ENCODE measurements at places on chromosomes 7 and 10.

GRCh38 chr7:73342645-73343044, 14.7 kb downstream of the FKBP6 start:
- DNase-seq = peak; percentile 60

DNA sequence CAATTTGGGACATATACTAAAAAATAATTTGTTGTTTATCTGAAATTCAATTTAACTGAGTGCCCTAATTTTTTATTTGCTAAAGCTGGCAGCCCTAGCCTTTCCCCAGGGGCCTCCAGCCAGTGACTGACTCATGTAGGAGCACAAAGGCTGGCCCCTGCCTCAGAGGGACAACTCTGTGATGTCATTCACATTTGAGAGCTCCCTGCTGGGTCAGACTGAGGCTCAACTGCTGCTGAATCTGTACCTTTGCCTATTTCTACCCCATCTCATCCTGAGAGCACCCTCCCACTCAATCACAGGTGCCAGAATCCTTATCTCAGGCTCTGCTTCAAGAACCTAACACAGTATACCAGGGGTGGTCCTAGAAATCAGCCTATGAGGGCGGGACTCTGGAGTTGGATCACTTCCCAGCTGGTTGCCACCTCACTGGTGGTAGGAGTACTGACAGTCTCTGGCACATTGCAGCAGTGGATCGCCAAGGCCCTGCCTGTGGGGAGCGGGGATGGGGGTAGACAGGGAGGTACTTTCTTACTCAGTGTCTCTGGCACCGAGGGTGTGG, 11.6 kb downstream of the GCK start:
- DNase-seq = peak; percentile 84

DNA sequence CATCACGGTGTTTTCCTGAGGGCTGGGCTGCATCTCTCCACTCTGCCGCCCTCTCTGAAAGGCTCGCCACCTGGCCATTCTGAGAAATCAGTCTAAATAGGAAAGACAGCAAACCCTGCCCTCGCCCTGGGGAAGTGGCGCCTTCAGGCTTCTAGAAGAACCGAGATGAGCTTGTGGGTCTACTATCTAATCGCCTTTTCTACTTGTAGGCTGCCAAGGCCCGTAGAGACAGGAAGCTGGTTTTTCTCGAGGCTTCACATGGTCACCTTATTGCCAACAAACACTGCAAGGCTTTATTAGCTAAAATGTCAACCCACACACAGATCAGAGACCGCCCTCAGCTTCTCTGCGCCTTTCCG, 21.4 kb downstream of the LAT2 start:
- no peak for DNase-seq

DNA sequence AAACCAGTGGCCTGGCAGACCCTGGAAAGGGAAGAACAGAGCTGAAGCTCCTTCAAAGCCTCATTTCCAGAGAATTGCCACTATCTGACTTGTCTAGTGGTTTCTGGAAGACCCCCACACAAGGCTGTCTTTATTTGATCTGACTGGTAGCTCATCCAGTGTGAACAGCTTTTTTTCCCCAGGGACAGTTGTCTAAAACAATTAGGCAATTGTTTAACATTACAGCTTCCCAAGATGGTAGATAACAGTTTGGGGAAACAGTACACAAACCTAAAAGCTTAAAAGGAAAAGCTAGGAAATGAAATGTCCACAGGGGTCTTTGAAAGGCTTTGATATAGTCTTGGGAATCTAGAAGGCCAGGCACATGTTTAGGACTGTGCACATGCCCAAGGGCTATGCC, 203.4 kb upstream of the CTBP2 start:
- DNase-seq = no peak

- DNase-seq = no peak
These were observed 80.8 kb downstream of the PHYHIPL start for GRCh38 chr10:59257224-59257623.

- peak; percentile 65 for DNase-seq
These were observed 687 bp downstream of the EPDR1 start for GRCh38 chr7:37920849-37921805.

- DNase-seq = peak; percentile 63
These were observed 132.3 kb upstream of the BMPER start for GRCh38 chr7:33773053-33773452.

GRCh38 chr10:53239873-53240272, 467.3 kb upstream of the MBL2 start:
- no peak for DNase-seq

- DNase-seq = peak; percentile 91
These were observed 3.9 kb upstream of the IQUB start for GRCh38 chr7:123538189-123538714.

GRCh38 chr7:107641676-107642075, 19.0 kb upstream of the SLC26A4 start:
- DNase-seq = no peak

DNA sequence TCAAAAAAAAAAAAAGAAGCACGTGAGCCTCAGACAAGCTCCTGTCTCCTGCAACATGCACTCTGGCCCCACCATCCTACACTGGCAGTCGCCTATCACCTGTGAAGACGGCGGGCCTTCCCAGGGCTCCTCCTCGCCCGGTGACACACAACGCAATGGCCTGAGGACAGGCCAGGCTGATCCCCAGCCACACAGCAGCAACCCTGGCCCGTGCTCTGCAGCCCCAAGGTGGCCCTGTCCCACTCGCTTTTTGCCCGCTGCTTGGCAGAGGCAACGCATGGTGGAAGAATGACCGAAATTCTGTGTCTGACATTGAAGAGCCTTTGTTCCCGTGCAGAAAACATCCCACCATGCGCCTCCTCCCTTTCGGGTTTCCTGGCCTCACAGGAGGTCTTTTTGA, 8.1 kb downstream of the RADIL start:
- no peak for DNase-seq

DNA sequence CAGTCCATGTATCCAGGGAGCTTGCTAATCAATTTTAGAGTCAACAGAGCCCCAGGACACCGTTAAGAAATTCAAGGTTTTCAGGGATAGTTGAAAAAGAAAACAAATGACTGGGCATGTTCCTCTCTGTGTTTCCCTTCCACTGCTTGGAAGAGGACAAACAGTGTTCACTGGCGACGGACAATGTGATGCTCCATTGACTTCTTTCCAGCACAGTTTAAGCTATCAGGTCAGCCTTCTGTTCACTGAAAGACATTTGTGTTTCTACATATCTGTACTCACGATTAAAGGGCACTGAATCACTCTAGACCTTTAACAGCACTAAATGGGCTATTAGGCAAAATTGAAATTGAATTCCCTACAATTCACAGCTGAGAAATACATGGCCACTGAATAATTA, 123.6 kb downstream of the RNLS start:
- no peak for DNase-seq

DNA sequence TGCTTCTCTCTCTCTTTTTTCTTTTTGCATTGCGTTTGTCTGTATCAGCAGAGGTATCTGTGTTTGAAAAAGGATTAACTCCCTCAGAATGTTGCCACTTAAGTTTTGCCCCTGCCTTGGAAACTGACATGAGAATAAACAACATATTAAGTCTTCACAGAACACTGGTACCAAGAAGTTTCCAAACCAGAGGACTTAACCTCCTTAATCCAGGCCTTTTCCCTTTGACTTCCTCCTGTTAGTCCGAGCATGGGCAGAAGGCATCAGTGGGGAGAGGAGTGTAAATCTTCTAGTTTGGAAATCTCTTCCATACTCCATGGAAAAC, 681.4 kb downstream of the LRMDA start:
- DNase-seq = no peak

DNA sequence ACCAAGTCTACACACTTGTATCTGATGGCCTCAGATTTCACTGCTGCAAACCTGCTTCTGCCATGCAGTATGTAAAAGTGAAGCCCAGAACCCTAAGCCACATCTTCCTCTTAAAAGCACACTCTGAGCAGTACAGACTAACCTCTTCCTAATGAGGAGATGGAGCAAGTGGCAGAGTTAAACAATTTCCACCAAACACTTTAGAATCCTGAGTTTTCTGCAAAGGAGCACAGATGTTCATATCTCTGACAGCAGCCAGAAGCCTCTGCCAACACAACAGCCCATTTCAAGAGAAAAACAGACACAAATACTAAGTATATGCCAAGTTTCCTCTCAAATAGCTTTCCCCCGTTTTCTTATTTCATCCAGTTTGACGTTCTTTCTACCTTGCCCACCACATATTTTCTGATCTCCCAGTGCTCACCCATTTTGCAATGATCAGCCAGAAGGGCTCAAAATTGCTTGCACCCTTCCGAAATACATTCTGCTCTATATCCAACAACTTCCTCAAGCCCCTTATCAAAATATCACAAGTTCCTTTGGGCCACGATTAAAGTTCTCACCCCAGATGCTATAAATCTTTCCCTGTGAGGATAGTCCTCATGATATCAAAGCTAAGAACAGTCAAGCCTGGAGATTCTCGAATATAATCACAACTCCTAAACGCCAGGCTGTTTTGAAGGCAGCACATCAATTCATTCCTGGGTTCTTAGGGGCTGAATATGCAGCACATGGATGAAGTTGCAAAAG, 27.5 kb downstream of the ELMO1 start:
- DNase-seq = no peak

DNA sequence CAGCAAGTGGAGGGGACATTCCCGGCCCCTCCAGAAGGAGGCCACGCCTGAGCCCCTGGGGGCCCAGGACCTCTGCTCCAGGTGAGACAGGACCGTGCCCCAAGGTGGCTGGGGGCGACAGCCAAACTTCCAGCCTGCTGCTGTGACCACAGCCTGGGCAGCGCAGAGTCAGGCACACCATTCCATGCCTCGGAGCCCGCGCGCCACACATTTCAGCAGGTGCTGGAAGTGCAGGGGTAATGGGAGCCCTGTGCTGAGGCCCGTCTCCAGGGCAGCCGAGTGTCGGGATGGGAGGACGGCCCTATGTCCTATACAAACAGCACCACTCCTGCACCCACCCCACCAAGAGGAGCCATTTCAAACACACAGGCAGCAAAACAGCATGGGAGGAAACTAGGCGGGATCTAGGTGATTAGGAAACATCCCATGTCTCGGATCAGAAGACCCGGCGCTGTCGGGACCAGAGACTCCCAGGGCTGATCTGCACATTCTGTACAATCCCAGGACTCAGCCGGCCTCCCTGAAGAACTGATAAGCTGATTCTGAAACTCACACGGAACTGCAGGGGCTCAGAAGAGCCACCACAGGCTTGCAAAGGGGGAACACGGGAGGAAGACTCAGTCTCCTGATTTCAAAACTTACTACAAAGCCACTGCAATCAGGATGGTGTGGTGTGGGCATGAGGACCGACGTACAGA, 272.3 kb downstream of the ELFN1 start:
- no peak for DNase-seq

- no peak for DNase-seq
These were observed 8.0 kb upstream of the CALU start for GRCh38 chr7:128731184-128731583.

DNA sequence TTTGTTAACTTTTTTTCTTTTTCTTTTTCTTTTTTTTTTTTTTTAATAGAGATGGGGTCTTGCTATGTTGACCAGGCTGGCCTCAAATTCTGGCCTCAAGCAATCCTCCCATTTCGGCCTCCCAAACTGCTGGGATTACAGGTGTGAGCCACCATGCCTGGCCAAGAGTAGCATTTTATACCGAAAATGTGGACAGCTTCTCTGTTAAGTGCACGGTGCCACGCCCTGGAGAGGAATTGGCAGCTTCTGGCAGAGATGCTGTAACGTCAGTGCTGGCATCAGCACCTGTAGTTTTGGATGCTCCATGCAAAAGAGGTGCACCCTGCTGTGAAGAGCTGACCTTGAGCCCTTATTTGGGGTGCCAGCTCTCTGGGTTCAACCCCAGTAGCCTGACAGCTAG, 18.2 kb downstream of the IL15RA start:
- DNase-seq = no peak

DNA sequence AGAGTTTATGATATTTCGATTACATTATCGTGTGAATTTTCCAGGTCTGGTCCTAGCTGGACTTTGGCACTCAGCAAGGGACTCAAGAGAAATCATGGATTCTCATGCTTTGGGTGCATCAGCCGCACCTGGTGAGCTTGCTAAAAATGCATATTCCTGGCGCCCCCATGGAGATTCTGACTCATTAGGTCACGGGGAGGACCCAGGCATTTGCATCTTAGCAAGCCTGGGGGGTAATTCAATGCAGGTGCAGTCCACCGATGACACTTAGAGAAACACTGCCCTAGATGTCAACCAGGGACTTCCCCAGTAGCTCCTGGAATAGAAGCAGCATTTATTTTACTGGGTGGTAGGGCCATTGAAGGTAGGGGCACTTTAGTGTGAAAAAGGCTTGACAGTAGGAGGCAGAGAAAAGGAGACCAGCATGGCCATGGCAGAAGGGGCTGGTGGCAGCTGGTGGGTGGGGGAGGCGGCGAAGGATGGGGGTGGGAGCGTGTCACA, 29.9 kb upstream of the PDCD4 start:
- DNase-seq = no peak

DNA sequence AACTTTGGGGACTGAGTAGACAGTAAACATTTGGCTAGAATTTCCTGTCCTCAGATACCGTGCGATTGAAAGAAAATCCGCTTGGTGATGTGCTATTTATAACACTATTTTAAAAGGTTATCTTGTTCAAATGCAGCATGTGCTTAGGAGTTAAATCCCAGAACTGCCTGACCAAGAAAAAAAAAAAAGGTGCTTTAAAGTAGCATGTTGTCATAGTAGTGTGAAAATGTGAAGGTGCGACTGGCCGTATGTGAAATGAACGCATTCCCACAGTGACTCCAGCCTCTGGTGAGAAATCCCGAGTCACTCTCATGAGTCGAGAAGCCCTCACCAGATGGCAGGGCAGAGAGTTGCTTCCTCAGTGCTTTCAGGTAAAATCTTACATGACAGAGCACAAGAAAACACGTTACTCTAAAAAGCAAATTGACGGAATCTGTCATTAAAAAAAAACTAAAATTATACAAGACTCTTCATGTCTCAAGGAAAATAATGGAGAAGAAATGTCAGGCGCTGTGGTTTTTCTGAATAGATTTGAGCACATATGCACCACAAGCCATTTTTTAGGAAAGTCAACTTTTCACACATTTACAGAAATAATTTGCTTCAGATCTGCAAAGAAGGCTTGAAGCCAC, 18.4 kb upstream of the KLF6 start:
- no peak for DNase-seq

GRCh38 chr10:74096777-74097176, 53.9 kb downstream of the AP3M1 start:
- DNase-seq = no peak

DNA sequence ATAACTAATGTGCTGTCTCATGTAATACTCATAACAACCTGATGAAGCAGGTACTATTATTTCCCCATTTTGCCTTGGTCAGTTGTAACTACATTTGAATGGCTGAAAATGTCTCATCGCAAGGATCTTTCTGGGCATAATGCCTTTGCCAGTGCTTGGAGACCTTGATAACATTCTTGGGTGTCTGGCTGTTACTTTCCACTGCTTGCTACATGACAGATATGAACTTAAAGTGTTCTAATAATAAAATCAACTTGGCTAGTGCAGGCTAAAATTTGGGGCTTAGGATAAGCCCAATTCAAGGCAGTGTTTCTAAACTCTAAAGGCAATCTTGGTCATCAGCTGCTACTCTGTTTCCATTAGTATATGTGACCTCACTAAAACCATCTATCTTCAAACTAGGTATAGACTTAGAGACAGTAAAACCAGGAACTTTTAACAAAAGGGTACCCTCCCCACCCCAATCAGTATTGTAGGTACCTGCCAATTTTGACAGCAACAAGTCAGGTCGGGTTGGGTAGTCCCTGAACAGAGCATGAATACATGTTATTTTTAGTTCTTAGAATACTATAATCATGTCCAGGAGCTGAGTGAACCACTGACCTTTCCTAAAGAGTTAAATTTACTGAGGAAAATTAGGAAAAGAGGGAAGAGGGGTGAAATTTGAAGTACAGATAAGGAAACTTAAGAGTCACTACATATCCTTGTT, 68.2 kb upstream of the AHR start:
- DNase-seq = no peak
